HT-29 (cell line): ENCODE measurements at places on chromosomes 13 and 19.

DNA sequence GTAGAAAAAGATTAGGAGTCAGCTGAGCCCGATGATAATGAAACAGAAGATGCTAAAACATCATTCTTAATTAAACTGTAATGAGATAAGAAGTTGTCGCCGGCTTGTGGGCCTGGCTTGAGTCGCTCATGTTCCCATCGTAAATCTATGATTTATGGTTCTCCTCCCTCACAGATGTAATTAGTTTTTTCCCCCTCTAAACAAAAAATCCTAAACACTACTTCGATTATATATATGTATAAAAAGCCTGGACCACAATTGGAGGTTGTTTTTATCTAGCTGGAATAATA lies 151.3 kb downstream of the PTPRS start:
- no peak for DNase-seq

- DNase-seq: no peak
Observed at GRCh38 chr13:50892210-50892944, 17.2 kb upstream of the RNASEH2B start.

DNA sequence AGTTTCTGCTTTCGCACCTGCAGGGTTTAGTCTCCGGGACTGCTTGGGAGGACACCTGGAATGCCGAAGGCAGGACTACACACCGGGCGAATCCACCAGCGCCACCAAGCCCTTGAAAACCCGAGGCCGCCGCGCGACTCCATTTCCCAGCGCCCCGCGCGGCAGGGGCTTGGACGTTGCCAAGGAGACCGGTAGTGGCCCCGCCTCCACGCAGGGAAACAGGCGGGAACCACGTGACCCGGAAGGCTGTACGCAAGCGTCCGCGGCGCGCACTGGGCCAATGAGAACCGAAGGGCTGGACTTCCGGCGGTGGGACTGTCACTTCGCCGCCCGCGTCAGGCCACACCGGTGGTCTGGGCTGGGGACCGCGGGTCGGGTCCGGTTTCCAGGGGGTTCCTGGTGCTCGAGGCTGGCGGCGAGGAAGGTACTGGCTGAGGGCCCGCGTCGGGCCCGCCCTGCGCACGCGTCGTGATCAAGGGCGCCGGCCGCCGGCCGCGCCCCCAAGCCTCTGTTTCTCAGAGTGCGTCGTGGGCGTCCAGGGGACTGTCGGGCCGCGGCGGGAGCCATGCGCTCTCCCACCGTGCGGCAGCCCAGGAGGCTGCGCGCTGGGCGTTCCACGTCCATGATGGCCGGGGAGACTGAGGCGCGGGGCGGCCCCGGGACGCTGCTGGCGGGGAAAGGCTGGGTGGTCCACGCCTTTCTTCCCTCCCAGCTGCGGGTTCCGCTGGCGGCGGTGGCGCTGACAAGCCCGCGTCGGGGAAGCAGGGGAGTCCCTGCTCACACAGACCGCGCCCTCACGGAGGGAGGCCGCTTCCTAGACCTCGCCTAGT lies at the start of gene ZNF324:
Gene ZNF324 (plus strand): TSS at position 321 of the 830 bp plus-strand sequence. CDS start 2,106 bp downstream, outside the sequence.
- peak; percentile 100 for DNase-seq

DNA sequence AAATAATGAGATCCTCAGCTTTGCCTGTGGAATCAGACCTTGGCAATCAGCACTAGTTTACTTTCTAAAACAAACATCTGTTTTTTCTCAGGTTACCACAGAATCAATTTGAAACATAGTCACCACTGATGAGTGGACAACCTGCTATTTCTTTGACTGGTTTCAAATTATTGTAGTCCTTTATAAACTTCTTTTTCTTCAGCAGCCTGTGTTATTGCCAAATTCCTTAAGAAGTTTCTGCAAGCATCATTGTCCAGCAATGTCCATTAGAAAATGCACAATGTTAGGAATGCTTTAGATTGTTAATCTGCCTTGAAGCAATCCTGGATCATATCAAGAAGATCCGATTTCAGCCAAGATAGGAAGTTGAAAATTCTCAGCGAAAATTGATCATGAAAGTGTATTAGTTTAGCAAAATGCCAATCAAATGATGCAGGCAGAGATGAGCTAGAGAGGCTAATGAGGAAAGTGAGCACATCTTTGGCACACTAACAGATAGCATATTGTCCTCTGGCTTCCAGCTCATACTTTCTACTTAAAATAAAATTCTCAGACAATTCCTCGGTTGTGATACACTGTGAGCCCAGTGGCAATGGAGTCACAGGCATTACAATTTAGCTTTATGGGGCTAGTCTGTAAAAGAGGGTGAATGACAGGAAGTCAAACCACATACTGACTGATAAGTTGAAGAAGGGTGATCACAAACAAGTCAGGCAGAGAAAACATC lies 270.6 kb downstream of the SLITRK6 start:
- DNase-seq: no peak

DNA sequence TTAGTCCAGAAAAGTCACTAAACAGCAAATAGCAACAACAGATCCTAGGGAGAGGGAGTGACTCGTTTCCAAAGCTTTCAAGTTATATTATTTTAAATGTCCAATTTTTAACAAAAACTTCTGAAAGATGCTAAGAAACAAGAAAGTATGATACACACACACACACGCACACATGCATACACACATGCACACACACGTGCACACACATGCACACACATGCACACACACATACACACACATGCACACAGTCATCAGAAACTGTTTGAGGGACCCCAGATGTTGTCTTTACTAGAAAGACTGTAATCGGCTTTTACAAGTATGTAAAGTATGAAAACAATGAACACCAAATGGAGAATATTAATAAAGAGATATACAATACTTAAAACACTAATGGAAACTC lies 825.4 kb downstream of the UQCRFS1 start:
- no peak for DNase-seq

- DNase-seq: no peak
Observed at GRCh38 chr13:78084401-78084800, 165.8 kb upstream of the EDNRB start.

DNA sequence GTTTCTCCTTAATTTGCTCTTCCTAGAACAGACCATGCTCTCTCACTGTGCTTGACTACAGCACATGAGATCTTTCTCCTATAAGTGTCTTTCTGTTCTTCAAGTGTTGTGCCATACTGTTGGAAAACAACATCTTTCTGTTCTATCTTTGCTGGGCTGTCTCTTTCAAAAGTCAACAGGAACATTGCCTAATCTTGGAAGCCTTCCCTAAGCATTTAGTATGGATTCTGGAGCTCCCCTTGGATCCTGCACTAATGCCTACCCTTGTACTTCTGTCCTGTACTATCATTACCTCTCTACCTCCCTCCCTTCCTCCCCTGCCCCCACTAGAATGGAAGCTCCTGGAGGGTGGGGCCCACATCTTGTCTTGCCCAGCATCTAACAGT lies 26.8 kb downstream of the STARD13 start:
- DNase-seq: no peak

GRCh38 chr19:40433391-40434216 lies 7.8 kb upstream of the SERTAD1 start:
- peak; percentile 97 for DNase-seq

- no peak for DNase-seq
Observed at GRCh38 chr13:73520566-73521289, 461.9 kb downstream of the KLF5 start.

GRCh38 chr19:13995017-13995728 lies 10.9 kb downstream of the RFX1 start:
- DNase-seq: no peak

- DNase-seq: peak; percentile 62
Observed at GRCh38 chr19:15378534-15379082, 979 bp downstream of the AKAP8 start.

GRCh38 chr13:85436029-85436428 lies 363.2 kb downstream of the SLITRK6 start:
- no peak for DNase-seq

DNA sequence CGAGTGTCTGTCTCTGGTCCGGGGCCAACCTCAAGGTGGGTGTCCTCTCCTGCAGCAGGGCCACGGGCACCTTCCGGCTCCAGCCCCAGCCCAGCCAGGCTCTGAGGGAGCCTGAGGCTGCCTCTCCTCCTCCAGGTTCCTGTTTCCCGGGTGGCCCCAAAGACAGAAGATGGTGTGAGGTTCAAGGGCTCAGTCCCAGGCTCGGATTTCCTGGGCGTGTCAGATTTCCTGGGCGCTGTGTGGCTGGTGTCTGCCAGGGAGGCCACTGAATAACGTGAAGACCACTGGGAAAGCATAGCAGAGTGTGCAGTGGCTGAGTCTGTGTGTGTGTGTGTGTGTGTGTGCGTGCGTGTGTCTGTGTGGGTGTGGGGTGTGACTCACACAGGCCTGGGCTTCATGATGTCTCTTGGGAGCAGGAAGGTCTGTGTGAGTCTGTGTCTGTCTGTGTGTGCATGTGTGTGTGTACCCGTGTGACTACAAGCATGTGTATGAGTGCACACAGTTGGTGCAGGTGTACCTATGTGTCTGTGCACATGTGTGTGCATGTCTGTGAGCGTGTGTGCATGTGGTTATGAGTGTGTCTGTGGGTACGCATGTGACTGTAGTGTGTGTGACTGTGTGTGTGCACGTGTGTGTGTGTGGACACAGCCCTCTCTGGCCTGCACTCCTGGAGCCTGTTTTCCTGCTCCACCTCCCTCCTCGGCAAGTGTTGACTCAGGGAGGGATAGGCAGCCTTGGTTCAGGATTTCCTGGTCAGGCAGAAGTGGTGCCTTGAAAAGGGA lies 28.3 kb downstream of the CEBPA start:
- peak; percentile 95 for DNase-seq

- no peak for DNase-seq
Observed at GRCh38 chr13:98827449-98827848, 75.0 kb upstream of the SLC15A1 start.

GRCh38 chr19:17942582-17943273 lies 9.9 kb downstream of the CCDC124 start:
- no peak for DNase-seq

DNA sequence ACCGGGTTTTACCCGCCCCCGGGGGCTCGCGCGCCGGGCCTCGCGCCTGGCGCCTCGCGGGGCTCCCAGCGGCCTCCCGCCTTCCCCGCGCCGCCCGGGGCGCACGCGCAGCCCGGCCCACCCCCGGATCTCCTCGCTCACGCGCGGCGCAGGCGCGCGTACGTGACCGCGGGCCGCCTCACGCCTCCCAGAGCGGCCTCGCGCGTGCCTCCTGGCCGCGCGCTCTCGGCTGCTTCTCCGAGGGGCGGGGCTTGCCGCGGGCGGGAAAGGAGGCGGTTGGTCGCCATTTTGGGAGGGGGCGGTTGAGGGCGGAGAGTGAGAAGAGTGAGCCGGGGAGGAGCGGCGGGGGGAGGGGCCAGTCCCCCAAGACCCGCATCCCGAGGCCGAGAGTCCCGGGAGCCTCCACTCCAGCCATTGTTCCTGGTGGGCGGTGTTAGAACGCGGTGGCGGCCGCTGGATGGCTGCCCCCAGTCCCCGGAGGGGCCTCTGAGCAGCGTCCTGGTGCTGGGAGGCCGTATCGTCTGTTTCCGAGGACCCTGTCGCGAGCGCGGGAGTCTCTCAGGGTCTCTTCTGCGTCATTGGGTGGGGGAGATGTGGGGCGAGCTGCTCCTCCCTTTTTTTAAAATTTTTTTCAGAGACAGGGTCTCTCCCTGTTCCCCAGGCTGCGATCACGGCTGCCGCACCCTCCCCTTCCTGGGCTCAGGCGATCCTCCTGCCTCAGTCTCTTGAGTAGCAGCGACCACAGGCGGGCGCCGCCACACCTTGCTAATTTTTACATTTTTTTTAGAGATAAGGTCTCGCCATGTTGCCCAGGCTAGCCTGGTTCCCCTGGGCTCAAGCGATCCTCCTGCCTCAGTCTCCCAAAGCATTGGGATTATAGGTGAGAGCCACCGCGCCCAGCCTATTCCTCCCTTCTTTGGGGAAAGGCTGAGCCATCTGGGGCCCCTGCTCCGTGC lies at the start of gene ZNF541:
Gene ZNF541 (minus strand): TSS at position 78 of the 956 bp plus-strand sequence. CDS start 17,292 bp downstream, outside the sequence.
- no peak for DNase-seq

GRCh38 chr13:32594157-32594738 lies 8.0 kb downstream of the PDS5B start:
- DNase-seq: no peak

GRCh38 chr13:20717581-20718542 lies 14.4 kb downstream of the IL17D start:
- no peak for DNase-seq

DNA sequence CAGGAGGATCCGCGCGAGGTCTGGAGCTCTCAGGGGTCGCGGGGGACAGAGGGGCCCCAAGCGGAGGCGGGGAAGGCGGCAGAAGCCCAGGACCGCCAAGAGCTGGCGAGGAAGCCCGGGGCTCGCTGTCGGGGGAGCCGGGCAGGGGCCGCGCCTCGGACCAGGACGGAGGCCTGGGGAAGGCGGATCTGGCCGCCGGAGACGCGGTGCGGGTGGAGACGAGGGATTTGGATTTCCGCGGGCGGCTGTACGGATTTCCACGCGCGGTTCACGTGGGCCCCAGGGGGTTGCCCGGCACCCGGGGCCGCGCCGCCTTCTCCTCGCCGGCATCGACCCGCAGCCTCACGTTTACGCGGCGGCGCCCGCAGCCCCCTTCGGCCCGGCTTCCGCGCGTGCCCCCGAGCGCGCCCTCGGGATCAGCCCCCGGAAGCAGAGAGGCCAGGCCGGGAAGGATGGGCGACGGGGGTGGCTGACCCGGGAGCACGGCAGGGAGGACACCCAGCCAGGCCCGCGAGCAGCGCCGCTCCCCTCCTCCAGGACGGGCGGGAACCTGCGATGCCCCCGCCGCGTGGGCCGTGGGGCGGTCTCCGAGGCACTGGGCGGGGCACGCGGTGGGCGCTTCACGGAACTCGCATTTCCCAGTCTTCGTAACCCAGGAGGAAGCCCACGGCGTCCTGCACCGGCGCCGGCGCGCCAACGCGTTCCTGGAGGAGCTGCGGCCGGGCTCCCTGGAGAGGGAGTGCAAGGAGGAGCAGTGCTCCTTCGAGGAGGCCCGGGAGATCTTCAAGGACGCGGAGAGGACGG lies 4.7 kb downstream of the F7 start:
- DNase-seq: no peak

DNA sequence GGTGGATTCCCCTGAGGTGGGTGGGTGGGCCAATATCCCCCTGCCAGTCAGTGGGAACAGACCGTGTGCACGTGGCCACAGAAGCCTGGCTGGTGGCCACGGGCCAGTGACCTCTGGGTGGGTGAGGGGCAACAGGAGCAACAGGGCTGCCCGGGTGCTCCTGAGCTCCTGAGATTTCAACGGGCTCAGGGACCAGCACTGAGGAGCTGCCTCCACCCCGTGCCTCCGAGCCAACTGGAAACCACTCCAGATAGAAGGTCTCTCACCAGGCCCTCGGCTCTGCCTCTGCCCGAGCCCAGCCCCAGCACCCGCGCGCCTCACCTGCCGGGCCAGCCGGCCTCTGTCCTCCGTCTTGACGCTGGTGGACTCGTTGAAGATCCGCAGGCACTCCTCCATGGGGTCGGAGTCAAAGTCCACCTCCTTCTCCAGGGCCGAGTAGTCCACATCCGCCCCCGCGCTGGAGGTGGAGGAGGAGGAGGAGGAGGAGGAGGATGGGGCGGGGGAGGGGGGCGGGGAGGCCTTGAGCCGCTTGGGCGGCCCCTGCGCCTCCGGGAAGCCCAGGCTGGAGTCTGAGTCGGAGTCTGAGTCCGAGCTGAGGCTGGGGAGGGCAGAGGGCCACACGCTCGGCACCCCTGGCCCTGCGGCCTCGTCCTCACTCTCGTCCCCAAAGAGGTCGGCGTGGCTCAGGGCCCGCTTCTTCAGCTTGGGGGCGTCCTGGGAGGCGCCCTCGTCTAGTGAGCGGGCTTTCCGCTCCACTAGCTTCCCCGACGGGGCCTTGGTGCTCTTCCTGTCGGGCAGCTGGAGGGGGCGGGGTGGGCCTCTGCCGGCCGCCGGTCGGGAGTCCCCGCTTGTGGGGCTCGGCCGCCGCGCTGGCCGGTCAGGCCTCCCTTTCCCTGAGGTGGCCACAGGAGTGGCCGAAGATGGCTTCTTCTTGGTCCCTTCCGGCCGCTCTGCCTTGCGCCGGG lies 14.8 kb upstream of the ATP8B3 start:
- peak; percentile 41 for DNase-seq

GRCh38 chr19:2550431-2551171 lies 74.7 kb downstream of the GADD45B start:
- DNase-seq: no peak

- DNase-seq: peak; percentile 97
Observed at GRCh38 chr13:113448885-113449692, 4.2 kb downstream of the ADPRHL1 start.
